Heart right ventricle (tissue), 16 donors: ENCODE measurements at places on chromosomes 4 and X. TPM values are rescaled to one million over a fixed set of nuclear protein-coding genes. Genes with fewer than 3 reads are reported as not detected.

The STPG2 gene
- 0.53 TPM for total RNA-seq

The ETDB gene
- total RNA-seq: not detected

The SOWAHB gene
- not detected for total RNA-seq

The MAGEC1 gene
- not detected for total RNA-seq

The MAGEB2 gene
- not detected for total RNA-seq

The SEPTIN6 gene
- 7.7 TPM for total RNA-seq

The SHROOM4 gene
- total RNA-seq: 11.1 TPM

The SMC1A gene
- 35.2 TPM for total RNA-seq

GRCh38 chrX:69388526-69388925, 115.6 kb upstream of the NALF2 start:
- H3K4me1 ChIP-seq: no peaks in the 10 kb centered on the region
- H3K4me3 ChIP-seq: no peak overlapping the region
- DNase-seq: no peak
- H3K27me3 ChIP-seq: no peaks in the 10 kb centered on the region

- no peak overlapping the region for H3K27ac ChIP-seq
- H3K4me1 ChIP-seq: peaks cover 30% of the 10 kb centered on the region
- H3K4me3 ChIP-seq: no peak overlapping the region
- H3K36me3 ChIP-seq: no peaks in the 10 kb centered on the region
Observed at GRCh38 chr4:30770049-30770549, 49.9 kb downstream of the PCDH7 start.

DNA sequence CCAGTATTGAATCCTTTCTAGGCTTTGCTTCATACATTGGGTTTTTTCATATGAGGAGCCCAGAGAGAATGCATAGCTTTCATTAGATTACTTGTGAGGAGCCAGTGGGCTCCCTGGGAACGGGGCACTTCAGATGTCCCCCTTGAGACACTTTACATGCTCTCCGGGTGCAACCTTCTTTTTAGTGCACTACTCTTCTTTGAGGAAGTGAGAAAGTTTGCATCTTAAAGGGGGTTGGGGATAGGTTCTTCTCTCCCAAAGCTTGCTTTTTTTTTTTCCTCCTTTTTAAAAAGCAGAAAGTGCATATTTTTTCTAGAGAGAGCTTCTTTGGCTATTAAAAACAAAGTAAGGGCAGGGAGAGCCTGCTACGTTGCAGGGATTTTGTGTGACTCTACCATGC, 4.3 kb downstream of the HADH start:
- peak overlapping the region; percentile 94 for H3K27ac ChIP-seq
- no peak for DNase-seq
- no peaks in the 10 kb centered on the region for H3K36me3 ChIP-seq
- H3K4me3 ChIP-seq: peak overlapping the region; percentile 4
- H3K4me1 ChIP-seq: peaks cover 25% of the 10 kb centered on the region

DNA sequence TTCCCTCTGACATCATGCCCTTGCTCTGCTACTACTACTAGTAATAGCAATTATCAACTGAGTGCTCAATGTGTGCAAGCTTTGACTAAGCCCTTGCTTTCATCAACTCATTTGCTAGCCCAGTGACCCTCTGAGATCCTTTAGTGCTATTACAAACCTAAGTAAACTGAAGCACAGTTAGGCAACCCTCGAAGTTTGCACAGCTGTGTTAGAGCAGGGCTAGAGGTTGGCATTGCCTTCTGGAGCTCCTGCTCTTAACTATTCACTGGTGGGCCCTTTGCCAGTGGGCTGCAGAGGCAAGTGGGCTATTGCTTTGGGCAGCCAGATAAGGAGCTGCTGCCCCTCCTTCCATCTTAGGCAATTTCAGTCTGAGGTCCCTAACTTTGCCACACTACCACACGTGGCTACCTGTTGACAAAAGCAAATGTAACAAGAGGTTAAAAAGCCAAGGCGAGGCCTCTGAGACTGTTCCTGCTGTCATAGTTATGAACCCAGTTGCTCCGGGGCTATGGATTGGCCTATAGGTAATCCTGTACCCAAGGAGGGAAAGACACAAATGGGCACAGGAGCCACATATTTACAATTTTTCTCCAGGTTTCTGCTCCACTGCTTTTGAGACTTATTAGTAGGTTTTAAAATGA, 41.5 kb upstream of the ANKRD50 start:
- no peaks in the 10 kb centered on the region for H3K36me3 ChIP-seq
- no peaks in the 10 kb centered on the region for H3K27me3 ChIP-seq
- no peak overlapping the region for H3K4me3 ChIP-seq
- H3K27ac ChIP-seq: no peak overlapping the region
- H3K4me1 ChIP-seq: no peaks in the 10 kb centered on the region

DNA sequence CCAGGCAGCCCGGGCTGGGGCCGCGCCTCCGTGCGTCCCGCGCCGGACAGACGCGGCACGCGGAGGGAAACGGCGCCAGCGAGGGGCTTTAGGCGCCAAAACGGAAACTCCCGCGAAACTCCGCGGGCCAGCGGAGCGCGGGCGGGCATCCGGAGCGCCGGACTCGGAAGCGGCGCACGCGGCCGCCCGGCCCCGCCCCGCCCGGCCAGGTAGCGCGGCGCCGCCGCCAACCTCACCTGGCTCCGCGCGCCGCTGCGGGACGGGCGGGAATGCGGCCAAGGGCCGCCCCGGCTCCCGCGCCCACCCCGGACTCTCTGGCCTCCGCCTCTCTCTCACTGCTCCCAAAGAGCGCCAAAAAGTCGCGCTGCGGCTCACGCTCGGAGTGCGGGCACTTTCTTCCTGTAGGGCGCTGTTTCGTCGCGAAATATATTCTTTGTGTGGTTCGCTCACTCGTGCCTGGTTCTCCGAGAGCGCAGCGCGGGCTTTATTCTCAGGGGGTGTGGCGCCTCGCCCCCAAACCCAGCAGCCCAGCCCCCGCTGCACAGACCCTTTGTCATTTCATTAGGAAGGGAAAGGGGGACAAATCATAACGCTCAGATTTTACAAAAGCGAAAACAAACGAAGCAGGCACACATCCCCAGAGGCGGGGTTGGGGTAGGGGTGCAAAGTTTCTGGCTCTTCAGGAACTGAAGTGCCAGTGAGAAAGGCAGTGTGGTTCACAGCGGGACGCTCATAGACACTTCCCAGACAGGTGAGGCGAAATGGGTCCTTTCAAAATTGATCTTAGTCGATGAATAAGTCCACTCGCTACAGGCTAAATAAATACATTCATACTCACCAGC, 961 bp upstream of the MBNL3 start:
- no peaks in the 10 kb centered on the region for H3K27me3 ChIP-seq
- H3K4me3 ChIP-seq: peak overlapping the region; percentile 65
- no peaks in the 10 kb centered on the region for H3K36me3 ChIP-seq

GRCh38 chrX:136780763-136781162, at the start of gene ARHGEF6:
TSS of gene ARHGEF6 (minus strand) at chrX:136780932. CDS start at chrX:136780882, 50 bp downstream.
- DNase-seq: peak; percentile 10
- no peaks in the 10 kb centered on the region for H3K36me3 ChIP-seq
- no peaks in the 10 kb centered on the region for H3K27me3 ChIP-seq
- peak within 1 kb of the TSS; percentile 69 for H3K27ac ChIP-seq
- H3K4me3 ChIP-seq: peak within 1 kb of the TSS; percentile 52
- H3K4me1 ChIP-seq: no peaks in the 10 kb centered on the region

DNA sequence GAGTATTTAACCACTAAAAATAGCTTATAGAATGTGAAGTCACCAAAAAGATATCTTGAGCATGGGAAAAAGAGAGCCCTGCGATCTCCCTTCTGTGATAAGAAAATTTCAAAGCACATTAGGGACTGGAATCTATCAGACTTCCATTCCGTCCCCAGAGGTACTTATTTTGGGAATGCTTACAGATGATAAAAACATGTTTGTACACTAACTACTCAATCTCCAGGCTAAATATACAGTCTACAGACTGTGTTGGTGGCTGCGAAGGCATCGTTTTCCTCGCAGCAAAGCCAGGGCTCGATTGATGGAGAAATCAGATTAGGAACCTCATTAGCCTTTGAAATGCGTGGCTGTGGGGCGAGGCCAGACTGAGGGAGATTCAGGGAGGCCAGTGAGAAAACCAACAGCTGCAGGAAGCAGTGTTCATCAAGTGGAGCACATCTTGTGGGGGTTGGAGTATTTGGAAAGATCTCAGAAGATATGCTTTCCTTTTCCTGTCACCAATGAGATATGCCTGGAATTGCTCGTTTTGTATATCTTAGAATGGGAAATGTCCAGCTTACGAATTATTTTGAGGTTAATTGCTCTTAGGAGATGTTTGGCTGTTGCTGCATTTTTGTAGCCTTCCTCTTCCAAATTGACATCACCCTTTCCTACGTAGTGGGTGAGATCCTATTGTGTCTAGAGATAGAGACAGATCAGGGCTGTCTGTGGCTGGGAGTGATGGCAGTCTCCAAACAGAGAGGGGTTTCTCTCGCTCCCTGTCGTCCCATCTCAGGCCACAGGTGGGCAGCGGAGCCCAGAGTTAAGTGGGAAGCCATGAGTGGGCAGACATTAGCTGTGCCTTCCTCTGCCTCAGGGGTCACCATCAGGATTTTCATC, 224.9 kb upstream of the FAT1 start:
- peak; percentile 13 for DNase-seq
- peaks cover 7% of the 10 kb centered on the region for H3K4me1 ChIP-seq
- no peak overlapping the region for H3K4me3 ChIP-seq
- no peaks in the 10 kb centered on the region for H3K27me3 ChIP-seq

DNA sequence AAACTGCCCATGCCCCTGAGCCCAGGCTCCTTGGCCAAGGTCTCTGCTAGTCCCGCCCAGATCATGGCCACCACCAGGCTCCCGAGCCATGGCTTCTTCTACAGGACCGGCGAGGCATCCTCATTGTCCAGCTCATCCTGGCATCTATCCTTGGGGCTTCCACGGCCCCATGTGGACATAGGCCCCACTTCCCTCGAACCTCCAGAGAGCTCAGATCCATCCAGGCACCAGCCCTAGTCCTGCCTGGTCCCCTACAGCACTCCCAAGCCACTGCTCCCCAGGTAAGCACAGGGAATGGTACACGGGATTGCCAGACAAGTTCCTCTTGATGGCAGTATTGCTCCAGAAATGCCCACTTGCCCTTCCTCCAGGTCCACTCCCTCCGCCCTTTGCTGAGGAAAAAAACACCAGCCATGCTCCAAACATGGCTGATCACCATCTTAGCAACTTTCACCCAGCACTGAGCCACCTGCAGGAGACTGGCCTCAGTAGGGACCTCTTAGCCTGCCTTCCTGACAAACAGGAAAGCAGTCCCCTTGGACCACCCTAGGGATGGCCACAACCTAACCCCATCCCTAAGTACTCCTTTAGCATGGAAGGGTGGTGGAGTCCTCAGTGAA, 272.1 kb upstream of the AGTR2 start:
- H3K4me1 ChIP-seq: no peaks in the 10 kb centered on the region
- H3K27me3 ChIP-seq: no peaks in the 10 kb centered on the region
- H3K36me3 ChIP-seq: no peaks in the 10 kb centered on the region
- no peak overlapping the region for H3K27ac ChIP-seq

- H3K27ac ChIP-seq: no peak overlapping the region
- no peaks in the 10 kb centered on the region for H3K36me3 ChIP-seq
- no peaks in the 10 kb centered on the region for H3K27me3 ChIP-seq
- no peaks in the 10 kb centered on the region for H3K4me1 ChIP-seq
Observed at GRCh38 chr4:22045051-22045630, 96.6 kb upstream of the KCNIP4 start.

DNA sequence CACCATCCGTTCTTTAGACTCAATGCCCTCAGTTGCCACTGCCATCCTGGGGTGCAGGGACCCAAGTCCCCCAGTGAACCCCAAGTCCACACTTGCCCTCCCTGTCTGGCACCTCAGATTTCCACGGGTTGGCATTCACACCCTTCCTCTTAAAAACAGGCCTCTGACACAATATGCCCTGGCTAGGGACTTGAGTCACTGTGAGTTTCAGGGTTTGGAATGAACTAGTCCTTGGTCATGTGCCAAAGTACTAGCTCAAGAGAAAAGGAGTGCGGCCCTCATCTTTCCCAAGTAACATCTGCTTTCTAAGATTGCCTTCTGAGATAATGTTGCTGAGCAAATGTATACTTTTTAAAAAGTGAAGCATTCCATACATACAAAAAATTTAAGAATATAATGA, 134.0 kb downstream of the MID1 start:
- peaks cover 19% of the 10 kb centered on the region for H3K4me1 ChIP-seq
- no peak for DNase-seq
- no peaks in the 10 kb centered on the region for H3K27me3 ChIP-seq
- no peaks in the 10 kb centered on the region for H3K36me3 ChIP-seq
- peak overlapping the region; percentile 62 for H3K27ac ChIP-seq

GRCh38 chr4:106210021-106210420, 106.0 kb downstream of the TBCK start:
- no peaks in the 10 kb centered on the region for H3K4me1 ChIP-seq
- no peak for DNase-seq
- H3K27me3 ChIP-seq: no peaks in the 10 kb centered on the region
- H3K36me3 ChIP-seq: no peaks in the 10 kb centered on the region
- no peak overlapping the region for H3K4me3 ChIP-seq

- H3K4me1 ChIP-seq: no peaks in the 10 kb centered on the region
- no peak overlapping the region for H3K27ac ChIP-seq
- no peaks in the 10 kb centered on the region for H3K36me3 ChIP-seq
- H3K4me3 ChIP-seq: no peak overlapping the region
- DNase-seq: no peak
Observed at GRCh38 chr4:146256328-146256727, 42.0 kb downstream of the REELD1 start.

DNA sequence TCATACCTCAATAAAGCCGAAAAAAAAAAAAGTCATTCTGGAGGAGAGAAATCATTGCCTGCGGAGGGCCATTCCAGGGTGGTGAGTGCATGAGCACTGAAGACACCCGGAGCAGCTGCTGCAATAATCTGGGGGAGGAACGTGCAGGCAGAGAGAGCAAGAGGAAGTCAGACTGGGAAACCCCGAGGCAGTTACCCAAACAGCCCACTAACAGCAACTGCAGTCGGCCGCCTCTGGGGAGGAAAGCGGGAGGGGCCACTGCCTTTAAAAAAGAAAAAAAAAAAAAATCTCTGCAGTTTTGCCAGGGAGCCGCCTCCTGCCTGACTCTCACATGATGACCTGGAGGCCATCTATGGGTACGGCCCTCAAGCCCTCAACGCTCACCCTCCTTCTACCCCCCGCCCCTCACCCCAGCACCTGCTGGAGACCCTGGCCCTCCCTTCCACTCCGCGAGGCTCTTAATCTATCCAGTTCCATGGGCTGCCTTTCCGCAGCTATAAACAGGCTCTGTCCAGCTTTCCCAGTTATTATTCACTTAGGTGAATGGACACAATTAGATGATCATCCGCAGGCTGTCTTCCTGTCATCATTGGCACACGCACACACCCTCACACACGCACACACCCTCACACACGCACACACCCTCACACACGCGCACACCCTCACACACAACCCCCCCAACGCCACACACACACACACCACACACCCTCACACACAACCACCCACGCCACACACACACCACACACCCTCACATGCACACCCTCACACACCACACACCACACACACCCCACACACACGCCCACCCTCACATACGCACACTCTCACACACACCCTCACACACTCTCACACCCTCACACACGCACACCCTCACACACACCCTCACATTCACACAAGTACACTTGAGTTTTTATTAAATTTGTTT, 3.4 kb upstream of the AVPR2 start:
- no peak overlapping the region for H3K27ac ChIP-seq
- no peaks in the 10 kb centered on the region for H3K27me3 ChIP-seq
- H3K4me3 ChIP-seq: no peak overlapping the region

- H3K4me3 ChIP-seq: no peak overlapping the region
- no peaks in the 10 kb centered on the region for H3K4me1 ChIP-seq
- peaks cover 4% of the 10 kb centered on the region for H3K27me3 ChIP-seq
- no peak overlapping the region for H3K27ac ChIP-seq
- H3K36me3 ChIP-seq: no peaks in the 10 kb centered on the region
- no peak for DNase-seq
Observed at GRCh38 chrX:1218286-1218685, 5.8 kb upstream of the CRLF2 start.
